ENCODE measurements at places on chromosomes 2 and 18. TPM values are rescaled to one million over a fixed set of nuclear protein-coding genes. Genes with fewer than 3 reads are reported as not detected.

Gene METTL4
- 18.8 TPM for total RNA-seq

Gene PRKAG3
- total RNA-seq = not detected

Gene SIX3
- total RNA-seq = not detected

Gene DLX2
- not detected for total RNA-seq

Gene LAMA1
- 2.1 TPM for total RNA-seq

Gene VIT
- not detected for total RNA-seq

Gene INPP5D
- total RNA-seq = 192 TPM

Gene CYP20A1
- total RNA-seq = 29.1 TPM

GRCh38 chr2:62472312-62472711 is 33.7 kb downstream of the TMEM17 start:
- H3K4me3 ChIP-seq = no peak overlapping the region
- no peak for DNase-seq
- H3K36me3 ChIP-seq = no peaks in the 10 kb centered on the region
- peaks cover 21% of the 10 kb centered on the region for H3K4me1 ChIP-seq
- no peaks in the 10 kb centered on the region for H3K27me3 ChIP-seq

DNA sequence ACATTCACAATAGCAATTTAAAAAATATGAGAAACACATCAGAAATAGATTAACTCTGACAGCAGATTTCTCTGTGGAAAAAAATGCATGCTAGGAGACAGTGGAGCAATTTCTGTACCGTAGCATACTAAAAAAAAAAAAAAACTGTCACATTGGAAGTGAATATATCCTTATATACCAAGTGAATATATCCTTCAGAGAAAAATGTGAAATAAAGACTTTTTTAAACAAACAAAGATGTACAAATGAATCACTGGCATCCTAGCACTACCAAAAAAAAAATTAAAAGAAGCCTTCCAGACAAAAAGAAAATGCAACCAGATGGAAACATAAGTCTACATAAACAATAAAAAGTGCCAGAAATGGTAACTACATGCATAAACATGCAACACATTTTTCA is 169.4 kb downstream of the NBAS start:
- no peak for DNase-seq
- no peaks in the 10 kb centered on the region for H3K4me1 ChIP-seq
- H3K36me3 ChIP-seq = peaks cover 74% of the 10 kb centered on the region
- no peaks in the 10 kb centered on the region for H3K27me3 ChIP-seq
- no peak overlapping the region for H3K27ac ChIP-seq
- H3K4me3 ChIP-seq = no peak overlapping the region

DNA sequence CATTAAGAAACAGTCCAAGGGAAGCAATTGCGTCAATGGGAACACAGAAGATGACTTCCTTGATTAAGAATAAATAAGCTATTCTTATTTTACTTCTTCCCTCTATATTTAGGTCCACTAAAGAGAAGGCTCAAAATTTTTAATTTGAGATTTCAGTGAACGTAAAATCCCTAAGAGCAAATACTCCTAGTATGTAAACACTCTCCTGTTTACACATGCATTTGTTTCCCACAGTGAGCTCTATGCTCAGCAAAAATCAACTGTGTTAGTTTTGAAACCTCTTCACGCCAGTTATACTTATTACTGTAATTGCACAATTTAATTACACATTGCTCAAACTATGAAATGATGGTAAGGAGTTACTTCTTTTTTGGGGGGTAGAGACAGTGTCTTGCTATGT is 8.8 kb downstream of the SLC39A6 start:
- H3K4me3 ChIP-seq = no peak overlapping the region
- H3K36me3 ChIP-seq = no peaks in the 10 kb centered on the region
- H3K27ac ChIP-seq = no peak overlapping the region
- DNase-seq = no peak

DNA sequence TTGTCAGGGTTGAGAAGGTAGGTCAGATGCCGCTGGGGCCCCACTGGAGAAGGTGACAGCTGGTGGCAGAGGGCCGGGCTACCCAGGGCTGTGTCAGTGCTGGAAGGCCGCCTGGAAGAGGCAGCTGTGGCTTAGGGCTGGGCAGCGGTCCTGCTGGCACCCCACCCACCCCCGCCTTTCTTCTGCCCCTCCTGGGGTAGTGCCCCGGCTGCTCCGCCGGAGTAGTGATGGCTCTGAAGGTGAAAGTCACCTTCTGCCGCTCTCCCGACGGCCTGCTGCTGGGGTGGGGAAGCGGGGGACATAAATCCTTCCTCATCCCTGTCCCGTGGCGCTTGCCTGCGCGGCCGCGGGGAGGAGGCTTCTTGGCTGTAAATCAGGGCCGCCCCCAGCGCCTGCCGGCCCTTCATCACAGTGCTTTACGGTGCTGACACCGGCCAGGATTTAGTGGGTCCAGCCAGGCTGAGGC is 332.2 kb downstream of the DYSF start:
- H3K4me3 ChIP-seq = no peak overlapping the region
- no peaks in the 10 kb centered on the region for H3K36me3 ChIP-seq
- H3K4me1 ChIP-seq = no peaks in the 10 kb centered on the region
- DNase-seq = peak; percentile 72
- no peak overlapping the region for H3K27ac ChIP-seq
- H3K27me3 ChIP-seq = no peaks in the 10 kb centered on the region

- peaks cover 18% of the 10 kb centered on the region for H3K36me3 ChIP-seq
- no peaks in the 10 kb centered on the region for H3K4me1 ChIP-seq
- H3K27ac ChIP-seq = no peak overlapping the region
- DNase-seq = no peak
These were observed 144.3 kb upstream of the SMAD7 start for GRCh38 chr18:49094979-49095632.

DNA sequence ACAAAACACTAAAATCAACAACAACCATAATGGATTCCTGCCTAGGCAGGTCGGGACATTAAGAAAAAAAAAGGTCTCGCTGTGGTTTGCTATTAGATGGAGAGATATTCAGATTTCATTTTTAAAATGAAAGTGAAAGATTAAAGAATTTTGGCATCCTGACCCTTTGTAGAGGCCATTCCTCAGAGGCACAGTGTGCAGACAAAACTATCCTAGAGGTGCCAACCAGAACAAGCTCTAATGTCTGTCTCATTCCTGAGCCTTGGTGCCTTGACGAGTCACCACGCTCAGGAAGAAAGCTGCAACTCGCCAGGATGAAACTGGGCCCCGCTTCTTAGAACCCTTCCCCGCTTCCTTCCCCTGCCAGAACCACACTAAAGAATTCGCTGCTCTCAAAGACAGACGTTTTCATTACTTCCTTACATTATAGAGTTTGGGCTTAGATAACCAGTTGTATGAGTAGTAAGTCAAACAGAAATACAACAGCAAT is 156.0 kb downstream of the TGIF1 start:
- H3K4me1 ChIP-seq = peaks cover 54% of the 10 kb centered on the region
- H3K27me3 ChIP-seq = no peaks in the 10 kb centered on the region

DNA sequence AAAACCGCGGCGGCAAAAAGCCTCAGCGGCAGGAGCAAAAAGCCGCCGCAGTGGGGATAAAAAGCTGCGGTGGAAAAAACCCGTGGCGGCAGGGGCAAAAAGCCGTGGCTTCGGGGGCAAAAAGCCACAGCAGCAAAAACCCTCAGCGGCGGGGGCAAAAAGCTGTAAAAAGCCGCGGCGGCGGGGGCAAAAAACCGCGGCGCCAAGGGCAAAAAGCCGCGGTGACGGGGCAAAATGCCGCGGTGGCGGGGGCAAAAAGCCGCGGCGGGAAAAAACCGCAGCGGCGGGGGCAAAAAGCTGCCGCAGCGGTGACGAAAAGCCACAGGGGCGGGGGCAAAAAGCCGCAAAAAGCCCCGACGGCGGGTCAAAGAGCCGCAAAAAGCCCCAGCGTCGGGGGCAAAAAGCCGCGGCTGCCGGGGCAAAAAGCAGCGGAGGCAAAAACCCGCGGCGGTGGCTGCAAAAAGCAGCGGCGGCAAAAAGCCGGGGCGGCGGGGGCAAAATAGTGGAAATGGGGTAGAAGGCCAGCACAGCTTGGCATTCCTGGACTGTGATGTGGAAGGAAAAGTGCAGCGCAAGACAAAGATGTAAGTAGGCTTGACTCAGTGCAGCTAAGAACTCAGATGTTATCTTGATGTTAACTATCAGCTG is 151.8 kb downstream of the ANKRD30BL start:
- peaks cover 6% of the 10 kb centered on the region for H3K4me1 ChIP-seq
- no peak overlapping the region for H3K4me3 ChIP-seq
- H3K27me3 ChIP-seq = no peaks in the 10 kb centered on the region
- no peak overlapping the region for H3K27ac ChIP-seq
- no peaks in the 10 kb centered on the region for H3K36me3 ChIP-seq

DNA sequence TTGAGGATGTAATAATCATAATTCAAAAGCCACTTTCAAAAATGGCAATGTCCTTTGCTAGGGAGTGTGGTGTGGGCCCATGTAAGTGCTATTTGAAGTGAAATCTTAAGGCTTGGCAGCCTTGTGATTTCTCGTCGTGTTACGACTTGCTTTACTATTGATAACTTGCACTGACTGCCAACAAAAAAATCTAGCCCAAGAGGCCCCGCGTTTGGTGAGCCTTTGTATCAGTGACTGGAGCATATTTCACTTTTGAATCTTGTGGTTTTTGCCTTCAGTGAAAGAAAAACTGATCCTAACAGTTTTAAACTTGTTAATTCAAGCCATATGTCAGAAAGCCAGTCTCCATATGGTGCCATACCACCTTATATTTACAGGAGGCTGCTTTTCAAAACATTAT is 248.0 kb downstream of the TMEM182 start:
- H3K27me3 ChIP-seq = no peaks in the 10 kb centered on the region
- no peak for DNase-seq
- no peaks in the 10 kb centered on the region for H3K36me3 ChIP-seq
- no peak overlapping the region for H3K27ac ChIP-seq

- peak; percentile 25 for DNase-seq
- H3K27me3 ChIP-seq = no peaks in the 10 kb centered on the region
- no peaks in the 10 kb centered on the region for H3K4me1 ChIP-seq
These were observed 49.7 kb downstream of the RRM2 start for GRCh38 chr2:10172033-10172871.

DNA sequence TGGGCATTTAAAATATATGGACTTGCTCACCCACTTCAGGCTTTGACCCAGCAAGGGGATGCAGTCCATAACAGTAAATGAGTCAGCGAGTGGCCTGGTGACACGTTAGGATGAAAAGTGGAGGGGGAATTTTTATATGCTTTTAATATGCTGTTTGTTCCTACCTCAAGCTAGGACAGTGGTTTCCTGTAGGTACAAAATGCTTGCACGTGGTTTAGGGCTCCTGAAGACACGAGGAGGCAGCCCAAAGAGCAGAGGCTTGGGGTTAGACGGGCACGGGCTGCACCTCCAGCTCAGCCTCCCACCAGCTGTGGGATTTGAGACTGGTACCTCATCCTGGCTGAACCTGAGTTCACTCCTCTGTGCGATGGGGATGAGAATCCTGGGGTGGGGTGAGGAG is 306.2 kb upstream of the CXCR4 start:
- peak overlapping the region; percentile 69 for H3K4me3 ChIP-seq
- no peaks in the 10 kb centered on the region for H3K36me3 ChIP-seq
- no peak for DNase-seq
- no peak overlapping the region for H3K27ac ChIP-seq
- H3K27me3 ChIP-seq = peaks cover 34% of the 10 kb centered on the region

- H3K4me1 ChIP-seq = no peaks in the 10 kb centered on the region
- no peaks in the 10 kb centered on the region for H3K36me3 ChIP-seq
- H3K27me3 ChIP-seq = no peaks in the 10 kb centered on the region
- H3K4me3 ChIP-seq = no peak overlapping the region
- no peak overlapping the region for H3K27ac ChIP-seq
- DNase-seq = no peak
These were observed 100.1 kb upstream of the MAP4K4 start for GRCh38 chr2:101597347-101597944.

DNA sequence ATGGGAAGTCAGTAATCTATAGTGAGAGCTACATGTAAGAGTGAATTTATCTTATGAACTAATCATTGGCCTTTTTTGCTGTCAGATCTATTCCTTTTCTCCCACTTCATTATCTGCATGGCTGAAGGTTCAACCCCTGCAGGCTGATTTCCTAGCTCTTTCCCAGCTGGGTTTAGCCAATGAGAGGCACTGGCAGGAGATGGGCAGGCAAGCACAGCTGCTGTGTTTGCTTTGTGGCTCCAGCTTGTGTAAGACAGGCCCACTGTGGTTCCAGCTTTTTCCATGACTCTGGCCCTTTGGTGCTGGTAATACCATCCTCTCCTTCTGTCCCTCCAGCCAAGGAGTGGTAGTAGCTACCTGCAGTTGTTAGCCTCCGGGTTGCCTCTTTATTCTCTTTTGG is 248.8 kb downstream of the PLCL1 start:
- H3K27me3 ChIP-seq = no peaks in the 10 kb centered on the region
- H3K36me3 ChIP-seq = no peaks in the 10 kb centered on the region
- no peak overlapping the region for H3K4me3 ChIP-seq

GRCh38 chr2:20603791-20604190 is 47.1 kb downstream of the HS1BP3 start:
- H3K27me3 ChIP-seq = no peaks in the 10 kb centered on the region
- no peaks in the 10 kb centered on the region for H3K36me3 ChIP-seq
- H3K4me3 ChIP-seq = no peak overlapping the region
- peak; percentile 37 for DNase-seq

- no peak for DNase-seq
- no peaks in the 10 kb centered on the region for H3K4me1 ChIP-seq
- H3K36me3 ChIP-seq = no peaks in the 10 kb centered on the region
- no peak overlapping the region for H3K27ac ChIP-seq
- H3K27me3 ChIP-seq = no peaks in the 10 kb centered on the region
These were observed 54.4 kb upstream of the CELF4 start for GRCh38 chr18:37619964-37620363.

GRCh38 chr2:24834733-24835395 is 41.6 kb downstream of the CENPO start:
- H3K27ac ChIP-seq = no peak overlapping the region
- H3K4me1 ChIP-seq = no peaks in the 10 kb centered on the region
- no peak overlapping the region for H3K4me3 ChIP-seq
- peak; percentile 66 for DNase-seq

DNA sequence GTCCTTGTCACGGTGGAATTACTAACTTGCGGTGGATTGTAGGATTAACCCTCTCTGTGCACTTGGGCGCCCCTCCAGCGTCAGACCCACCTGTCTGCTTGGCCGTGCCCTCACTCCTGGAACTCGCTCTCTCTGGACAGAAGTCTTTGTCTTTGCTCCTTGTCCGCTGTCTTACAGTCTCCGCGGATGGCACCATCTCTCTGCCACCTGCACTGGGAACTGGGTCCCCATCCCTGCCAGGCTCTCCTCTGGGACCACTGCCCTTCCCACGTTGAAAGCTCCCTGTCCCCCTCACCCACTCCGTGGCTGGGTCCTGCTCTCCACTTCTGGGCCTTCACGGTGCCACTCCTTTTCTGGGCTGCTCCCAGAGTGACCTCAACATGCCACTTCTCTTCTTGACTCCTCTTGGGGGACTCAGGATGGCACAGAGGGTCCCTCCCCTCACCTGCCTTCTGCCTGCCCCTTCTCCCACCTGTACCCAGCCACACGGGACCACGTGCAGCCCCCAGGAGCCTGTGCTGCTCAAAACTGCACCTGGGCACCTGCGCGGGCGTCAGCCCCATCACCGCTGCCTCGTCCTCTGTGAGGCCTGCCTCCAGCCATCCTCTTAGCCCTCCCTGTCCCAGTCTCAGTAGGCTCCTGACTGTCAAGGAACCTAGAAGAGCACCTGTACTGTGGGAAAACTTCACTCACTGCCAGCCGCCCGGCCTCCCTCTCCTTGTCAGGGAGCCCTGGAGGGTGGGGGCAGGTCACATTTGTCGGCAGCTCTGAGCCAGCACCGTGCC is 11.1 kb downstream of the CNDP2 start:
- H3K4me3 ChIP-seq = no peak overlapping the region
- no peaks in the 10 kb centered on the region for H3K27me3 ChIP-seq
- no peak overlapping the region for H3K27ac ChIP-seq
- H3K36me3 ChIP-seq = peaks cover 100% of the 10 kb centered on the region
- H3K4me1 ChIP-seq = peaks cover 12% of the 10 kb centered on the region

Data from spleen (tissue), 13 donors.